ENCODE measurements at places on chromosomes 6 and 20.

GRCh38 chr6:31272836-31273626 is 1.1 kb upstream of the HLA-C start:
- DNase-seq = no peak

DNA sequence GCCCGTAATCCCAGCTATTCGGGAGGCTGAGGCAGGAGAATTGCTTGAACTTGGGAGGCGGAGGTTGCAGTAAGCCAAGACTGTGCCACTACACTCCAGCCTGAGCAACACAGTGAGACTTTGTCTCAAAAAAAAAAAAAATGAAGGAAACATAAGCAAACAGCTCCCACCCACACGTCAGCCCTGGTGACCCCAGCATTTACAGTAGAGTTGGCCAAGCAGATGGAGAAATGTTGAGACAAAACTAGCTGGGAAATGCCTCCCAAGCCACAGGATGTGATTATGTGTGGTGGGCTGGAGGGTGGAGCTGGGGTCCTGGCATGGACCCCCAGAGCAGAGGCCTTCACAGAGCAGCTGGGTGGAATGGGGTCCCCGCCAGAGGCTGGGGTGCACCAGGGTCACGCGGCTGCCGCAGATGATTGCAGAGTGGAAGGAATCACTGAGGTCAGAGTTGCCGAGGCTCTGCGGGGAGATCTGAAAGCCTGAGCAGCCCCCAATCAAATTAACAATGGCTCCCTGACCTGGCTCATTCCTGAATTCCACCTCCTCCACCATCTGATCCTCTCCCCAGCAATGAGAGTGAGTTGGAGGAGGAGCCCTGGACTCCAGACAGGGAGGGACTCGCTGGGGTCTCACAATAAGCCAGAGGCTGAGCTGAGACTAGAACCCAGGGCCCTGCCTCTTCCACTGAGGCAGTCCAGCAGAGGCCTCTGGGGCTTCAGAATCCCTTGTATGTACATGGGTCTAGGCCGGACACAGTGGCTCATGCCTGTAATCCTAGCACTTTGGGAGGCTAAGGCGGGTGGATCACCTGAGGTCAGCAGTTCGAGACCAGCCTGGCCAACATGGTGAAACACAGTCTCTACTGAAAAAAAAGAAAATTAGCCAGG is 34.7 kb upstream of the TGM2 start:
- DNase-seq = no peak

- no peak for DNase-seq
These were observed 47.8 kb downstream of the GFOD1 start for GRCh38 chr6:13439644-13440043.

GRCh38 chr20:1171461-1172093 is 13.2 kb downstream of the TMEM74B start:
- DNase-seq = no peak

GRCh38 chr6:96727144-96727543 is 110.1 kb downstream of the GPR63 start:
- no peak for DNase-seq

DNA sequence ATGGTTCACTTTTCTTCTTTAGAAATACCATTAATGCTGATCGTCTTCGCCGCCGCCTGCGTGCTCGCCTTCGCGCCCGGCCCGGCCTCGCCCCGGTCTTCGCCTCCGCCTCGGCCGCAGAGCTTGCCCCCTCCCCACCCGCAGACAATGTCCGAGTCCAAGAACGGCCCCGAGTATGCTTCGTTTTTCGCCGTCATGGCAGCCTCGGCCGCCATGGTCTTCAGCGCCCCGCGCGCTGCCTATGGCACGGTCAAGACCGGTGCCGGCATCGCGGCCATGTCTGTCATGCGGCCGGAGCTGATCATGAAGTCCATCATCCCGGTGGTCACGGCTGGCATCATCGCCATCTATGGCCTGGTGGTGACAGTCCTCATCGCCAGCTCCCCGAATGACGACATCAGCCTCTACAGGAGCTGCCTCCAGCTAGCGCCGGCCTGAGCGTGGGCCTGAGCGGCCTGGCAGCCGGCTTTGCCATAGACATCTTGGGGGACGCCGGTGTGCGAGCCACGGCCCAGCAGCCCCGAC is 4.8 kb upstream of the PRPH2 start:
- no peak for DNase-seq

DNA sequence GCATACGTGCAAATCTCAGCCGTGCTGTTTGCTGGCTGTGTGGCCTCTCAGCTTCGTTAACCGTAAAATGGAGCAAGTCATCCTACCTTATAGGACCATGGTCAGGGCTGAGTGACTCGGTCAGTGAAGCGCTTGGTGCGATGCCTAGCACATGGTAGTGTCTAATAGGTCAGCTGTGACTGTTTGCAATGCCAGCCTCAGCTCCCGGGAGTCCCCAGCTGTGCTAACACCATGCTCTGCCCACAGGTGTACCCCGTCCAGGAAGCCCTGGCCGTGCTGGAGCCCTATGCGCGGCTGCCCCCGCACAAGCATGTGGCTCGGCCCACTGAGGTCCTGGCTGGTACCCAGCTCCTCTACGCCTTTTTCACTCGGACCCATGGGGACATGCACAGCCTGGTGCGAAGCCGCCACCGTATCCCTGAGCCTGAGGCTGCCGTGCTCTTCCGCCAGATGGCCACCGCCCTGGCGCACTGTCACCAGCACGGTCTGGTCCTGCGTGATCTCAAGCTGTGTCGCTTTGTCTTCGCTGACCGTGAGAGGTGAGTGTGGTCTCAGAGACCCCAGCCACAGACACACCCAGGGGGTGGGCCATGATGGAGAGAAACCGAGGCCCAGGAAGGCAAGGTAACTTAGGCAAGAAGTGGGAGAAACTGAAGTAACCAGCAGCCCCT is 10.6 kb downstream of the TRIB3 start:
- DNase-seq = no peak

- DNase-seq = no peak
These were observed 14.1 kb upstream of the KCNG1 start for GRCh38 chr20:51036827-51037531.

DNA sequence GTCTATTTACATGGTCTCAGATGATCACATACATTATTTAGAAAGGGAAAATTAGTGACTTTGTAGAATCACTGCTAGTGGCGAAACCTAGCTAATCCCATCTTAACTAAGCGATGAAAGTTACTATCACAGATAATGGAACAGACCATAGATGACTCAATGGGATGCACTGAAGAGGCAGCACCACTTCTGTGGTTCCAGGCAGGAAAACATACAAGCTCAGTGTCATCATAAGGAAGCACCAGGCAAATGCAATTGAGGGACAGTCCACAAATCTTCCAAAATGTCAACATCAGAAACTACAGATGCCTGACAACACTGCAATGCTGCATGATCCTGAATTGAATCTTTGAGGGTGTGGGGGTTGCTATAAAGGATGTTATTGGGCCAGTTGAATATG is 15.9 kb upstream of the SNAI1 start:
- no peak for DNase-seq

GRCh38 chr6:24504287-24504648 is 9.5 kb downstream of the ALDH5A1 start:
- DNase-seq = no peak

DNA sequence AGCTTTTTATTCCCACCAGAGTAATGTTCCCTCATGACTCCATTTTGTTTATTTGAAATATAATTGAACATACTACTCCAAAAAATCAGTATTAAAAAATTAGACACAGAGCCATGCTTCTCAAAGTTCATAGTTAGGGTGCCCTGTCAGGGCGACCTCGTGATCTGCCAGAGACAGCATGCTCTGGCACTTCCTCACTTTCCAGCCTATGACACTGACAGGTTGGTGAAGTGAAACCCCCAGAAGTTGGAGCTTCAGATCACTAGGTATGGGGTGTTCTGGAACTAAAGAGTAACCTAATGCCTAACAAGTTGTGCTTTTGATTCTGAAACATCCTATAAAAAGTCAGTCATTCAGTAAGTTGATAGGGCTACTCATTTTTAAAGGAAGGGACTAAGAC is 93.0 kb downstream of the TBC1D7 start:
- no peak for DNase-seq

DNA sequence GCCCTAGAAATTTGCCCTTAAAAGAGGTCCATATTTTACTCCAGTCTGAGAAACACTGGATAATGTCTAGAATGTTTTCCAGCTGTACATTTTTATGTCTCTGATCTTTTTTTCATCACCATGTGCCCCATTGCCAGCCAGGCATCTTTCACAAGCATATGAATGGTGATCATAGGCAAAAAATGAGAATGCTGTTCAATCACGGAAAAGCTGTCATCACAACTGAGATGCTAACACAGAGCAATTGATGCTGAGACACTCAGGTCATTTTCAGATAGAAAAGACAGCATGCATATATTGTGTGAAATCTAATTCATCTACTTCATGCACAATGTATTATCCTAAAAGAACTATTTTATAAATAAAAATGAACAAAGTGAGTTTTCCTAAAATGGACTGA is 41.6 kb downstream of the CGA start:
- DNase-seq = no peak

GRCh38 chr6:156169371-156169770 is 607.8 kb upstream of the ARID1B start:
- DNase-seq = no peak

- DNase-seq = no peak
These were observed 405 bp upstream of the RNF182 start for GRCh38 chr6:13924146-13924948.

GRCh38 chr20:20411836-20412235 is 43.9 kb downstream of the INSM1 start:
- DNase-seq = no peak

GRCh38 chr6:57177545-57178265 is 5.6 kb downstream of the BAG2 start:
- no peak for DNase-seq

DNA sequence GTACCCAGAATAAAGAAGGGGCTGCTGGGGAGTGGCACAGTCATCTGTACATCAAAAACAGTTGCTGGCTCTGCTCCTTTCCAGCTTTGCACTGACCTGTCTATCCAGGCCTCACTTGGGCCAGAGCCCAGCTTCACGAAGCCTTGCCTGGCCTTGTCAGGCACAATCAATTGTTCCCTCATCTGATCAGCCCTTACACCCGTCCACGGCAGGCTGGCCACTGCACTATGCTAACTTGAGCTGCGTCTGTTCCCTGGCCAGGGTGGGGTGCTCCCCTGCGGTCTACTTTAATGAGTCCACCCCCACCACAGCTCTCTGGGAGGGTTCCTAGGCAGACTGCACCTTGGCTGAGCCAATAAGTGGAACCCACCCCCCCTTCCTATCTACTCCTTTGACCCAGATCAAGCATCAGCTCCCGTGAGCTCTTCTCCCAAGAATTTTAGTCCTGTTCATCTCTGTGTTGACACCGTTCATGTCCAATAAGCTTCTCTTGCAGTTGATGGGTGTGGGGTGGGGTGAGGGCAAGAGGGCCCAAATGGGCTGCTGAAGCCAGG is 74.3 kb upstream of the MLN start:
- DNase-seq = no peak

DNA sequence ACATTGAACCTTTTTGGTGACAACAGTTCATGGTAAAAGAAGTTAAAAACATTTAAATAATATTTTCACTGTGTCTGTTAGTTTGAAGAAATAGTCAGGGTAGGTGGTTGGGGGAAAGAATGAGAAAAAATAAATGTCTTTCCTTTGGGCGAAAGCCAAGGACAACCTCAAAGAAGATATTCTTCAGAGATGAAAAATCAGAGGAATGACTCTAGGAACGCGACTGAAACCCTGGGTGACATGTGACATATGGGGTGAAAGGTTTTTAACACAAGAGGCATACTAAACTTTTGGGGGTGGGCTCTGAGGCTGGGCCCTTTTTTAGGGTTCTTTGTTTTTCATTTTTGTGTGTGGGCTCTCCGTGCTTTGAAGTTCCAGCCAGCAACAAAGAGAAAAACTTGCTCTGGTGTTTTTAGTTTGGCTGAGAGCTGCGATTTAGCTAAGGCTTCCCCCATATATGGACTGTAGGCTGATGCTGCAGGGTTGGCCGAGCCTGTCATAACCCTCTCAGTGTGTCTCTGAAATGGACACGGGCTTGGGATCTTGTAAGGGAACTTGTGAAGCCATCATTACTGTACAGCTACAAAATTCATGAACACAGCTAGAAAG is 610.1 kb upstream of the ARID1B start:
- no peak for DNase-seq

GRCh38 chr20:59414936-59415623 is 114.7 kb downstream of the EDN3 start:
- no peak for DNase-seq

DNA sequence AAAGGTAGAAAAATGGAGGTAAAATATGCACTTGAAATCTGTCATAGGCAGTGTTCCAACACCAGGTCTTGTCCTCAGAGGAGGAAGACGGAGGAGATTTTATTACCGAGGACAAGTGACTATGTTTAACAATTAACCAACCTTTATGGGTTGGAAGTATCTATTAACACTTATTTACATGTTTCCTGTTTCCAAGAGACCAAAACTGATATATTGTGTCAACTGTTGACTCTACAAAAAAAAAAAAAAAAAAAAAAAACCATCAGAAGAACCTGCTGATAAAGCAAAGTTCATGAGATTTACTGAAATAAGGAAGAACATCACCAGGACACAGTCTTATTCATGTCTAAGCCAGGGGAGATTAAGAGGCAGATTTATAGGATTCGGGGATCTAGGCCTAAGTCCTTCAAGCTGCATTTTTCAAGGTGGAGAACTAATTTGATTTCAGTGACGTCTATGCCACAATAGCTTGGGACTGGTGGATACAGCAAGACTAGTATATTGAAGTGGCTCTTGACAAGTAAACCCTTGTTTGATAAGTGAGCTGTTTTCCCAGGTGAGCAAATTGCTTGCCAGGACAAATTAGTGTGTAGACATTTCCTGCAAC is 126.6 kb upstream of the NAA20 start:
- DNase-seq = no peak

- no peak for DNase-seq
These were observed 40.4 kb upstream of the CST7 start for GRCh38 chr20:24908642-24909041.

DNA sequence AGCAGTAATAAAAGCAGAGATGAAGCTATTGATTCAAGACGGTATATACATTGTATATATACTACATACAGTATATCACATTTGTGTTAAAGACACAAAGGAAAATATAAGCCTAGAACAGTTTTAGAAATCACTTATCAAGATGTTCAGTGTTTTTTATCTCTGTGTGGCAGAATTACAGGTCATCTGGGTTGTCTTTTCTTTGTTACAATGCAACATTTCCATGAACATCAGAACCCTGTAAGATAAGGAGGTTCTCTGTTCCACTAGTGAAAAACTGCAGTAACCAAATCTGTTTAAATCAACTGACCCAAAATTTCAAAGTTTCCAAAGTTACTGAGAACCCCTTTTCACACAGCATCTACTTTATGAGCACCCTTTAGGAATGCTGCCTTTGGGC is 42.2 kb downstream of the B4GALT5 start:
- no peak for DNase-seq

GRCh38 chr6:8507286-8507685 is 71.9 kb upstream of the SLC35B3 start:
- no peak for DNase-seq

- no peak for DNase-seq
These were observed 796 bp downstream of the SENP6 start for GRCh38 chr6:75602246-75603105.

- DNase-seq = no peak
These were observed 35.9 kb downstream of the PLCG1 start for GRCh38 chr20:41173161-41173721.
